ENCODE measurements at places on chromosomes 11 and 22.

DNA sequence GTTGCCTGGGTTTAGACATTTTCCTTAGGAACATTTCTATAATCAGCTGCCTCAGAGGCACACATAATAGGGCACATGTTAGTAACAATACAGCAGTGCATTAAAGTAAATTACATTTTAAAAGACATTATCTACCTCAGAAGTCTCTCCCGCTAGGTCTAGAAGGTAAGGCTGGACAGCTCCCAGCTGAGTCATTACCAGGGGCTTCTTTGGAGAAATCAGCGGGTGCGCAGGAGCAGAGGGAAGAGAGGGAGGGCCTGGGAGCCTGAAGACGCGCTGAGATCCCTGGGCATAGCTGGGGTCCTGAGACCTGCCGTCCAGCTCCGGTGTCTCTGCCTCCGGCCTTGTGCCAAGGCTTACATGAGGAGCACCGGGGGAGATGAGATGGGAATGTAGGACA is 67.7 kb downstream of the TMPRSS5 start:
- no peak for DNase-seq

DNA sequence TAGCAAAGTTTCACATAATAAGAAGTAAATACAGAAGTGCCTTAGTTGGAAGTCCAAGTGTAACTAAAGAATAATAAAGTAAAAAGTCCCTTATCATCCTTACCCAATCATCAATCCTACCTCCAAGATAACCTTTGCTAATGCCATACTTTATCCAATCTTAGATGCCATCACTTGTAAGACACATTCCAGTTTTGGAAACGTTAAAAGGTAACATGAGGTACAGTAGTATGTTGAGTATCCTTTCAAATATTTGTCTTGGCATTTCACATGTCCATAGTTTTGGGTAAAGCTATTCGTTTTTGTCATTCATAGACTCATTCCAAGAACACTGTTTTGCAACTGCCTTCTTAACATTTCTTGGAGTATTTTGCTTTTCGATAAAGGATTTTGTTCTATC is 115.2 kb upstream of the TEAD1 start:
- DNase-seq = no peak

- DNase-seq = no peak
These were observed 9.0 kb downstream of the OR51S1 start for GRCh38 chr11:4839851-4840549.

DNA sequence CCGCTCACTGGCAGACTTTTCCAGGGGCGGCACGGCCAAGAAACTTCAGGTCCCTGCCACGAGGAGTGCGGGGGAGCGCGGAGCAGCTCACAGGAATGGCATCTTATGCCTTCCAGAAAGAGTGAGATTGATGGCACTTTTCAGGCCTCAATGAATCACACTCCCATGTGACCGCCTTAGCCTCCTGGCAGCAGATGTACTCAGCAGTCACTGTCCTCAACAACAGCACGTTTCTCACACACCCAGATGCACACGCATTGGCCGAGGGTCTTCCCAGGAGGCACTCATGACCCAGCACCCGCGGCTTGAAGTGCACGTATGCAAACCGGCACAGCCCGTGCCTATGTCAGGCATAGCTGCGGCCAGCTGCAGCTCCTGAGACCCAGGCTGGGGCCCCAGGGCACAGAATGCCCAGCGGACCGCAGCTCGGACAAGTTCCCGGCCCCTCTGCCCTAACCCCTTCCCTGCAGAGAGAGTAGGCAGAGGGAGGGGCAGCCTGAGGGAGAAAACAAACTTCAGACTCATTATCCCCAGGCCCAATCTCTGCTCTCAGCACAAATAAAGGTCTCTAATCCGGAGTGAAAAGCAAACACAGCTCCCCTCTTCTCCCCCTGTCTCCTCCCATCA is 48.3 kb downstream of the RPUSD4 start:
- no peak for DNase-seq

- no peak for DNase-seq
These were observed 301.2 kb downstream of the TBC1D22A start for GRCh38 chr22:47063606-47064005.

GRCh38 chr11:120622189-120622875 is 110.8 kb downstream of the GRIK4 start:
- no peak for DNase-seq

GRCh38 chr11:28713850-28714249 is 605.7 kb downstream of the METTL15 start:
- no peak for DNase-seq

DNA sequence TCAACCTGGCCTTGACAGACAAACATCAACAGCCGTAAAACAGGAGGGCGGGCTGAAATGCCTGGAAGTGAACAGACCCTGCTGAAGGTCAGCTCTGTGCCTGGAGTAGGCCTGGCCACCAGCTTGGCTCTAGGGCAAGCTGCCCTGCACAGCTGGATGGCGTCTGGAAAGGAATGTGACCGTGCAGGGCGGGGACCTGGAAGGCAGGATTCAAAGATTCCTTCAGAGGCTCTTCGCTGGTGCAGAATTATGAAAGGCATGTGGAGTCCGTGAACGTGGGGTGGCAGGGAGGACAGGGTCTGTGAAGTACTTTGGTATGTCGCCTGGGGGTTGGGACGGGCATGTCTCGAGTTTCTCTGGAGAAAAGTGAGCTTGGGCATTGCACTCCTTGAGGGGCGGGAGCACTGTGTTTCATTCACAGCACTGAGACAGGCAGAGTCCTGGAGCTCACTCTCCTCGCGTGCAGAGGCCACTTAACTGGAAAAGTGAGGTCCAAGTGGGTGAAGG is 1.5 kb downstream of the EHD1 start:
- DNase-seq = no peak

DNA sequence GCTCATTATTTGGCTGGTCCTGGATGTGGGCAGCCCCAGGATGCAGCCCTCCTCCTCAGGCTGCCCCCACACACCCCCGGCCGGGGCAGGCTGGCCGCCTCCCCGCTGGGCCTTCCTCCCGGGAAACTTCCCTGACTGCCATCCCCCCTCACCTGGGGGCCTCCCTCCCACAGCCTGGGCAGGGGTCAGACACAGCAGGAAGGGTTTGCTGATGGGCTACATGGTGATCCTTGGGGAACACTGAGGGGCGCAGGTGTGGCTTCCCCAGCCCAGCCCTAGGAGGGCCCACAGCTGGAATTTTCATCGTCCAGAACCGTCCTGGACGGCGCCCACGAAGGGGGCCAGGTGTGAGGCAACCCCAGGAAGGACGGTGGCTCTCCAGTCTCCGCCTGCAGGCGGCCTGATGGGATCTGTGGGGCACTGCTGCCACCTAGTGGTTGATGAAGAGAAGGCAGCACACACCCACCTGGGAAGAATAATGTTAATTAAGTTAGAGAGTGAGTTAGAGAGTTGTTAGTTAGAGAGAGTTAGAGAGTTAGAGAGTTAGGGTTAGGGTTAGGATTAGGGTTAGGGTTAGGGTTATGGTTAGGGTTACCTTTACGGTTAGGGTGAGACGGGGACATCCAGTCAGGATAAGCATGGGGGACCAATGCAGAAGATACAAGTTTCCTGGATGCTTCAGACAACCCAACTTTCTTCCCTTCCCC is 75.9 kb upstream of the PRR5 start:
- DNase-seq = no peak

- no peak for DNase-seq
These were observed 866.8 kb downstream of the TBC1D22A start for GRCh38 chr22:47629273-47629711.

DNA sequence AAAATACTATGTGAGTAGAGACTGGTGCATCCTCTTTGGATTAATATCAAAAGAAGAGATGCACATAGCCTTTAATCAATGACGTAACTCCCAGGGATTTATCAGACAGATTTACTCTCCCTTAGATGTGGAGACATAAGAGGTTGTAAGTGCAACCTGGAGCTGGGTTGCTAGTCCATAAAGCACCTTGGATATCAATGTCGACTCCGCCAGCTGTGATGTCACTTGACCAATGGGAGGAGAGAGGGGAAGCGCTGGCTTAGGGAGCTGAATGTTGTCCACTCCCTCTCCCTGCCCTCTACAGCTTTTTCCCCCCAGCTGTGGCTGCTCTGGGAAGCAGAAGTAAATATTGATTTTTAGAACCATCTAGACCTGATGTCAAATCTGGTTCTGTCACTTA is 28.9 kb upstream of the TMEM86A start:
- DNase-seq = no peak
